Umbilical cord (tissue), 2 donors: ENCODE measurements at places on chromosomes 3 and 15.

DNA sequence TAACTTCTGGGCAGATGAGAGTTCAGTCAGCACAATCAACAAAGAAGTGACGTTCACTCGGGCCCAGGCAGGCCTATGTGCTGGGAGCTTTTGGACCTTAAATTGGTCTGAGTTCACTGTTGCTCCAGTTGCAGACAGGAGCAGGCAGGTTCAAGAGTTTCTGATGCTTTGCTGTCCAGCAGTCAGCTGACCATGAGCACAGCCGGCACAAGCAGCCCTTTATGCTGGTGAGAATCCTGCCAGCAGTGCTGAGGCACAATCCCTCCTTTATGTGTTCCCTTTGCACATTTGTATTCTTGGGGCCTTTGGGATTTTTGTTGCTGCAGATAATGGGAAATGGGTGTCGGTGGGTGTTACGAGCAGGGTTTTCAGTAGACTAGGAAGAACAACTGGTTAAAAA is 81.2 kb upstream of the GOLGA8J start:
- no peak for DNase-seq

GRCh38 chr15:54206586-54207321 is 228.5 kb downstream of the UNC13C start:
- DNase-seq, result no peak

GRCh38 chr3:54309601-54310000 is 187.2 kb downstream of the CACNA2D3 start:
- DNase-seq, result no peak

- no peak for DNase-seq
Observed at GRCh38 chr3:96478496-96478895, 335.9 kb upstream of the EPHA6 start.

DNA sequence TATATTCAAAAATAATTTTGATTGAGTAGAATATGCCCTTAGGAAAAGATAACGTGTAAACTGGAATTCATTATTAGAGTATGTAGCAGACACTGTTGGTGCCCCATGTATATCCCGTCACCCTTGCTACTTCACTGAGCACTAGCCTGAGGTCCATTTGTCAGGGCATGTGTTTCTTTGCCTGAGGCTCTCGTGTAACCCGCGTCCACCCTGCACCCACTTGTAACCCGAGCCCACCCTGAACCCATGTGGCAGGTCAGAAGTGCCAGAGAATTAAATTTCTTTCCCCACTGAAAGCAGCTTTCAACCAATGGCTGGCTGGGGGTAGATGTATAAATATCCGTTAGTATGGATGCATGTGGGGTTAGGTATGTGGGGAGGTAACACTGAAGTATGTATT is 474.2 kb upstream of the ZNF385D start:
- DNase-seq, result no peak

DNA sequence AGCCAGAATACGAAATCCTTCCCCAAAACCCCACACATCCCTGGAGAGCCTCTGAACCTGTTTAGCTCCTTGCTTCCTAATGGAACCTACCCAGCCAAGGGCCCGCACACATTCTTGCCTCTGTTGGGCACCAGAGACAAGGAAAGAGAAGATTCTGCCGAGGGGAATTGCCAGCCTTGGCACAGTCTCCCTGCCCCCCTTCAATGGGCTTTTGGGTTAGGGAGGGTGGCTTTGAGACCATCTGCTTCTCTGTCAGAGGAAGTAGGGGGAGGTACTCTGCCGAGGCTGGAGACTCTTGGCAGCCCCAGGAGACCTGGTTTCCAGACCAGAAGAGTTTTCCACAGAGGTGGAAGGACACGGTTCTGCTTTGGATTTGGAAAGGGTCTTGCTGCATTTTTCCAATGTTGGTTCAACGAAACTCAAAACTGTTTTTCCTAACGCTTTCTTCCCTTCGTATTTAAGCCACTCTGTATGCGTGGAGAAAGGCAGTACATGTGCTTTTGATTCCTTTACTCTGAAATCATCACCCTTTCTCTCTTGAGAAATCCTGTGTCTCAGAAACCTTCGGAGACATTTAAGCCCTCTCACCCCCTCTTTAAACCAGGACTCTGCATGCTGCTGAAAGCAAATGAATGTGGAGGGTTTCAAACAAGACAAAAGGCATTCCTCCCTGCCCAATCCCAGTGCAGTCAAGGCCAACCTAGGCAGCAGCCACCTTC is 78.8 kb upstream of the PRR23C start:
- no peak for DNase-seq

GRCh38 chr3:129312021-129312639 is 33.5 kb downstream of the HMCES start:
- DNase-seq, result no peak
